ENCODE measurements at places on chromosomes 7 and 10. TPM values are rescaled to one million over a fixed set of nuclear protein-coding genes. Genes with fewer than 3 reads are reported as not detected.

Gene LMOD2
- not detected for polyA plus RNA-seq

GRCh38 chr7:109956916-109957315 is 1134.0 kb upstream of the LRRN3 start:
- no peaks in the 10 kb centered on the region for H3K27me3 ChIP-seq
- H3K27ac ChIP-seq, result no peak overlapping the region
- no peak overlapping the region for H3K4me3 ChIP-seq
- no peak for DNase-seq

DNA sequence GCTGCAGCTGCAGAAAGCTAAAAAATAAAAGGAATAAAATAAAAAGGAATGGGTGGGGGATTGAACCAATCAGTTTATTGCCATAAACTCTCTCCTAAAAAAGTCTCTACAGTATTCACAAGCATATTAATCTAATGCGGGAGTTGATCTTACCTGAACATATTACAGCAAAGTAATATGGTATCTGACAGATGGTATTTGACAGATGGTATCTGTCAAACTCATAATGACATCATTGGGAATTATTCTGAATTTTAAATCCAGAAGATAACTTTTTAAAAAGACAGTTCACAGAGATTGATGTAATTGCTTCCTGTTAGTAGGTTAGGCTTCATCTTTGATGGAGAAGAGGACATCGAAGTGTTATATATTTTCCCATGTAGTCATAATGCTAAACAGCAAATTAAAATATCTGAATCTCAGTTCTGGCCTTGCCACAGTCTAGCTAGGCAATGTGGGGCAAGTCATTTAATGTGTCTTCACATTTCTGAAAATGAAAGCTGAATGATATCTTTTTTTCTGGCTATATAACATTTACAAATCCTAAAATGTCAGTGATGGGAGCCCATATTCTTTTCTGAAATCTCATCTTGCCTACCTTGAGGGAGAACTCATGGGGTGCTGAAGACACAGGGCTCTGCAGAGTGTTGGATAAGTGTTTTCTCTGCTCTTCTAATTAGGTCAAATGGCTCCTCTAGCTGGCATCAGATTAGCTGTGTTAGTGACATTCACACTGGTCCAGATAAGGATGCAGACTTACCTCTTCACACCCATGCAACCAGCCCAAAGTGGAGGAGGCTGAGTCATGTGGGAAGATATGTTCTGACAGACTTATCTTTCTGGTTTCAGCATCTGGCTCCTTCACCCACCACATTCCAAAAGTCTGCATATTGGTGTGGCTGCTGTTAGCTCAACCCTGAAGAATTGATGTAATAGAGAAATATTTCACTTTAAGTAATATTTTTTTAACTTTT is 2.1 kb upstream of the LIPM start:
- H3K27ac ChIP-seq, result no peak overlapping the region
- H3K4me1 ChIP-seq, result no peaks in the 10 kb centered on the region
- no peaks in the 10 kb centered on the region for H3K36me3 ChIP-seq
- H3K4me3 ChIP-seq, result no peak overlapping the region
- H3K27me3 ChIP-seq, result no peaks in the 10 kb centered on the region

DNA sequence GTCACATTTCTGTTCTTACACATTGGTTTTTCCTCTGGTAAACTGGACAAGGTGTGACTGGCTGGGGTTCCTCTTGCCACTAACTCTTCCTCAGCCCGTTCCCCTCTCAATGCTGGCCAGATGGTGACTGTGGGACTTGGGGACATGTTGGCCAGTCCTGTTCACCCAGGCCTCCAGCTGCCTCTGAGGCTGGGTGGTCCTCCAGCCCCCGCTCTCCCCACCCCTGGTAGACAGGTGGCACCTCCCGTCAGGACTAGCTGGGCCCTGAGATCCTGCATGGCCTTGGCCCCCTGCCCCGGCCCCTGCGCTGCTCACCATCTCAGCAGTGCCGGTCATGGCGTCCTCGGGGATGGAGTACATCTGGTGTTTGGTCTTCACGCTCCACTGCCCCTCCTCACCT is 10.8 kb upstream of the MYL7 start:
- peaks cover 7% of the 10 kb centered on the region for H3K27me3 ChIP-seq
- H3K4me1 ChIP-seq, result no peaks in the 10 kb centered on the region
- no peak overlapping the region for H3K4me3 ChIP-seq
- no peak overlapping the region for H3K27ac ChIP-seq

DNA sequence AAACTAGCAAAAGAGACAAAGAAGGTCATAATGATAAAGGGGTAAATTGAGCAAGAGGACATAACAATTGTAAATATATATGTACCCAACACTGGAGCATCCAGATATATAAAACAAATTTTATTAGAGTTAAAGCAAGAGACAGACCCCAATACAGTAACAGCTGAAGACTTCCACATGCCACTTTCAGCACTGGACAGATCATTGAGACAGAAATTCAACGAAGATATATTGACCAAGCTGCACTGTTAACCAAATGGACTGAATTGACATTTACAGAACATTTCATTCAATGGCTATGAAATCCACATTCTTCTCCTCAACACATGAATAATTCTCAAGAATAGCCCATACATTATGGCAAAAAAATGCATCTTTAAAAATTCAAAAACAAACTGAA is 378.2 kb downstream of the PTPRN2 start:
- DNase-seq, result no peak
- H3K27me3 ChIP-seq, result no peaks in the 10 kb centered on the region
- no peaks in the 10 kb centered on the region for H3K36me3 ChIP-seq
- no peak overlapping the region for H3K27ac ChIP-seq
- no peak overlapping the region for H3K4me3 ChIP-seq

GRCh38 chr10:4831091-4831490 is 5.1 kb downstream of the AKR1E2 start:
- H3K27me3 ChIP-seq, result no peaks in the 10 kb centered on the region
- no peaks in the 10 kb centered on the region for H3K36me3 ChIP-seq
- H3K4me3 ChIP-seq, result no peak overlapping the region
- no peak for DNase-seq
- no peaks in the 10 kb centered on the region for H3K4me1 ChIP-seq

DNA sequence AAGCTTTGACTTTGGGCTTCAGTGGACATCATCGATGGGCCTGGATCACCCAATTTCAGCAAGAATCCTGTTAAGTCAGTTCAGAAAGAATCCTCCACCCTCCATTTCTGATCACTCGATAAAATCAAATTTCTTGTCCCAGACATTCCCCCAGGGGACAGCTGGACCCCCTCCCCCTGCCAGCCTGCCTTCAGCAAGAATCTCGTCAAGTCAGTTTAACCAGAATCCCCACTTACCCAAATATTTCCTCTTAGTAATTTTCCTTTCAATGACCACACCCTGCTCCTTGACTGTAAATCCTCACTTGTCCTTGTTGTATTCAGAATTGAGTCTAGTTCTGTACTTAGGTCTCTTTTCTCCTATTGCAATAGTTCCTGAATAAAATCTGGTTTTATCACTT is 766.9 kb downstream of the XPNPEP1 start:
- no peak for DNase-seq
- no peaks in the 10 kb centered on the region for H3K4me1 ChIP-seq
- no peak overlapping the region for H3K4me3 ChIP-seq
- no peaks in the 10 kb centered on the region for H3K36me3 ChIP-seq
- H3K27ac ChIP-seq, result no peak overlapping the region

GRCh38 chr7:8217200-8218068 is 44.5 kb downstream of the ICA1 start:
- DNase-seq, result peak; percentile 52
- no peaks in the 10 kb centered on the region for H3K27me3 ChIP-seq
- H3K4me3 ChIP-seq, result no peak overlapping the region
- H3K4me1 ChIP-seq, result no peaks in the 10 kb centered on the region

- no peaks in the 10 kb centered on the region for H3K27me3 ChIP-seq
- H3K36me3 ChIP-seq, result no peaks in the 10 kb centered on the region
- DNase-seq, result no peak
- no peak overlapping the region for H3K27ac ChIP-seq
- H3K4me1 ChIP-seq, result peaks cover 3% of the 10 kb centered on the region
Measured at GRCh38 chr10:34622945-34623344, 192.2 kb downstream of the PARD3 start.

GRCh38 chr10:17435187-17435586 is 19.2 kb downstream of the ST8SIA6 start:
- no peak for DNase-seq
- H3K36me3 ChIP-seq, result no peaks in the 10 kb centered on the region
- H3K4me1 ChIP-seq, result no peaks in the 10 kb centered on the region
- peaks cover 9% of the 10 kb centered on the region for H3K27me3 ChIP-seq
- H3K4me3 ChIP-seq, result no peak overlapping the region

DNA sequence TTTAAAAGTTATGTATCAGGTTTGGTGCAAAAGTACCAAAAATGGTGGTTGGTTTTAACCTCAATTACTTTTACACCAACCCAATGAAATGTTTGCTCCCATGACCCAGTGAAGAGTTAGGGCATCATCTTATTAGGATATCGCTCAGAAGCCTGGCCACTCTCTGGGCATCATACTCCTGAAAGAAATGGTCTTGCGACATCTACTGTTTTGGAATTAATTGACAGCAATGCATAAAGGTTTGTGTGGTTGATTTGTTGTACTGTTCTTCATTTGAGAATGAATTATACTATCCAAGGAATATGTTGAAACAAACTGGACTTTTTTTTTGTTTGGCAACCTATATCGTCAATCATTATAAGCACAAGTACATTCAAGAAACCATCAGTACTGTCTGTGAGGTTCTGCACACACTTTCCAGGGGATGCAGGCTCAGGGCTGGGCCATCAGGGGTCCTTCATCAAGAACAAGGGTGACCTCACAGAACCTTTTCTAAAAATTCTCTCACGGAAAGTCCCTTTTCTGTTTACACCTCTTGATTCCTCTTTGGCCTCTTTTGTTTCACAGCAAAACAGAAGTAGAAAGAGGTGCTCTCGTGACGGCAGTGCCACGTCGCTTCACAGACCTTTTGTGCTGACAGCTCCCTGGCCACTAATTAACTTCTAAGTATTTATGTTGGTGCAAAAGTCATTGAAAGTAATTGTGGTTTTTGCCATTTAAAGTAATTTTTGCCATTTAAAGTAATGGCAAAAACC is 117.2 kb upstream of the KLF6 start:
- no peak overlapping the region for H3K27ac ChIP-seq
- H3K27me3 ChIP-seq, result no peaks in the 10 kb centered on the region
- peaks cover 10% of the 10 kb centered on the region for H3K4me1 ChIP-seq
- DNase-seq, result peak; percentile 65

Gene SMKR1
- 1.8 TPM for polyA plus RNA-seq

DNA sequence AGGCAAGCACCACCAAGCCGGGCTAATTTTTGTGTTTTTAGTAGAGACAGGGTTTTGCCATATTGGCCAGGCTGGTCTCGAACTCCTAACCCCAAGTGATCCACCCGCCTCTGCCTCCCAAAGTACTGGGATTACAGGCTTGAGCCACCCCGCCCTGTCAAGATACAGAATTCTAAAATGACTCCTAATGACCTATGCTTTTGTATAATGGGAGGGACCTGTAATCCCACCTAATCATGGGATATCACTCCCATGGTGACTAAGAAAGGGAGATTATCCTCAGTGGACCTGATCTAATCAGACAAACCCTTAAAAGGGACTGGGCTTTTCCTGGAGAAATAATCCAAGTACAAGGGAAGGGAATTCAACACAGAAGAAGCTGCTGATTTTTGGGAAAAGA is 28.8 kb downstream of the SAMD8 start:
- no peak overlapping the region for H3K4me3 ChIP-seq
- DNase-seq, result no peak
- H3K4me1 ChIP-seq, result peaks cover 9% of the 10 kb centered on the region

Gene GBX1
- not detected for polyA plus RNA-seq

Gene C10orf90
- polyA plus RNA-seq, result 0.19 TPM

Gene FGL2
- 4.9 TPM for polyA plus RNA-seq

- no peak overlapping the region for H3K4me3 ChIP-seq
- H3K27me3 ChIP-seq, result no peaks in the 10 kb centered on the region
Measured at GRCh38 chr7:29075606-29076005, 70.7 kb downstream of the CPVL start.

GRCh38 chr7:107113866-107114265 is 54.9 kb upstream of the HBP1 start:
- no peak for DNase-seq
- no peaks in the 10 kb centered on the region for H3K27me3 ChIP-seq
- H3K36me3 ChIP-seq, result no peaks in the 10 kb centered on the region
- H3K4me3 ChIP-seq, result no peak overlapping the region
- no peak overlapping the region for H3K27ac ChIP-seq
- H3K4me1 ChIP-seq, result peaks cover 4% of the 10 kb centered on the region

- no peaks in the 10 kb centered on the region for H3K4me1 ChIP-seq
- no peak for DNase-seq
- no peaks in the 10 kb centered on the region for H3K27me3 ChIP-seq
- H3K4me3 ChIP-seq, result no peak overlapping the region
- no peak overlapping the region for H3K27ac ChIP-seq
Measured at GRCh38 chr10:96672481-96673175, 47.7 kb downstream of the PIK3AP1 start.

DNA sequence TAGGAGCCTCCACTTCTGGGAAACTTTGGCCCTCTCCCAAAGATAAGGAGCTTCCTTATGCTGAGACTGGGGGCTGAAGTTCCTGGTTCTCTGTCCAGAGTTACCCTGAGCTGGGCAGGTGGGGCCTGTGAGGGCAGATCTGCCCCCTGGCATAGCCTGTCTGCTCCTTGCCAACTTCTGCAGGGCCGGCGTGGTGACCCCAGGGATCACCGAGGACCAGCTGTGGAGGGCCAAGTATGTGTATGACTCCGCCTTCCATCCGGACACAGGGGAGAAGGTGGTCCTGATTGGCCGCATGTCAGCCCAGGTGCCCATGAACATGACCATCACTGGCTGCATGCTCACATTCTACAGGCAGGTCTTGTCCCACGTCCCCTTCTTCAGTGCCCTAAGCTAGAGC is 4.3 kb downstream of the SFXN3 start:
- no peaks in the 10 kb centered on the region for H3K27me3 ChIP-seq
- peaks cover 7% of the 10 kb centered on the region for H3K4me1 ChIP-seq
- H3K27ac ChIP-seq, result no peak overlapping the region
- DNase-seq, result no peak
- no peak overlapping the region for H3K4me3 ChIP-seq

Gene PRF1
- not detected for polyA plus RNA-seq

GRCh38 chr10:9561821-9562505 is 1455.7 kb upstream of the CELF2 start:
- no peaks in the 10 kb centered on the region for H3K36me3 ChIP-seq
- no peak for DNase-seq
- no peak overlapping the region for H3K4me3 ChIP-seq
- no peaks in the 10 kb centered on the region for H3K4me1 ChIP-seq
- H3K27me3 ChIP-seq, result no peaks in the 10 kb centered on the region

- no peaks in the 10 kb centered on the region for H3K4me1 ChIP-seq
- no peak for DNase-seq
- no peaks in the 10 kb centered on the region for H3K27me3 ChIP-seq
Measured at GRCh38 chr7:81140252-81140651, 221.4 kb upstream of the SEMA3C start.

DNA sequence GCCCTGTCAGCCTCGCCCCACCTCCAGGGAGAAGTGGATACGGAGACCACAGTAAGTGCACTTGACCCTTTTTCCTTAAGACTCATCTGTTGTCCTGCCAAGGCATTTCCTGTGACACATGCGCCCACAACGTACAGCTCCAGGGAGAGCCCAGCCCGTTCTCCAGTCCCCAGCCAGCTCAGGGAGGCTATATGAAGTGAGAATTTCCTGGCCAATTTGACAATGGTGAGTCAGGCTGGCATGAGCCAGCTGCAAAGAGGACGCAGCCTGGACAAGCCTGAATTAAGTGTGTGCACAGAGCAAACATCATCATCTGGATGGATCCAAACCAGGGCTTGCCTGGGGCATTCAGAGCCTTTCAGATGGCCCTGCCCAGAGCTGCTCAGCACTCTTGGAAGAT is 244.8 kb downstream of the KCNMA1 start:
- H3K36me3 ChIP-seq, result no peaks in the 10 kb centered on the region
- DNase-seq, result peak; percentile 91
- peaks cover 34% of the 10 kb centered on the region for H3K4me1 ChIP-seq
- H3K4me3 ChIP-seq, result no peak overlapping the region
- peak overlapping the region; percentile 77 for H3K27ac ChIP-seq
